ENCODE measurements at places on chromosomes 4 and X.

DNA sequence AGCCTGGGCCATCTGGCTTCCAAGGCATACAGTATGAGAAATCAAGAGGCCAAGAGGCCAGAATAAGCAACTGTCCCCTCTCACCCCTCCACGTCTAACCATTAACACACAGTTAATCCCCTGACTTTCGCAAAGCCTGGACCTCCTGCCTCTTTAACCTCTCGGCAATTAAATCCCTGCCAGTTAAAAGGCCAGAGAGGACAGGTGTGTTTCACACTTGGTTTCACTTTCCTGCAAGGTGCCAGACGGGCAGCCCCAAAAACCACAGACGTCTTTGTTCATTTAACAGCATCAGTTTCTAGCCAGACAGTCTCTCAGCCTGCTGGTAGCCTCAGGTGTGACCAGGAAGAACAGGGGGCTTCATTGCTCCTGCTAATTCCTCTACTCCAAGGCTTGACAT, 91.1 kb upstream of the KIT start:
- DNase-seq, result no peak

DNA sequence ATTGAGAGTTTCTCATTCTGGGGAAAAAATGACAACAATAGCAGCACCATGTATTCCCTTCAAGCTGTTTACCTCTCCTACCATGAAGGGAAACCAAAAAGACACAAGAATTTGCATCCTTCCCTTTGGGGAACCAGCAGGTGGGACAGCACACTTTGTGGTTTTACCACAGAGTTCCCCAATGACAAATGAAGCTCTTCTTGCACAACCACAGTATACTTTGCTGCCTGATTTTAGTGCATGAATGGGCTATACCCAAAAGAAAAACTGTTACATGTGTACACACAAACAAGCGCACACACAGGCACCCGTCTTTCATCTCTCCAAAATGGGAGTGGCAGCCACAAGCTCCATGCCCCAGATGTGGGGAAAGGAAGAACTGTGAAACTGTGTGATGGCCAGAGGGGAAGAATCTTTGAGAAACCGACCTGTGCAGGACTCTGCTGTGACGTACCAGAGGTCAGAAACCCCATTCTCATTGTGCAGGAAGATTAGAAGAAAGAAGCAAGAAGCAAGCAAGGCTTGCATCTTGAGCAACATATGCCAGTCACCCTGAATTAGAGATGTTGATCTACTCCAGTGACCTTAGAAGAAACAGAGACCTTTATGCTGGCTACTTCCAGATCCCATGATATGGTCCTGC, 2.7 kb upstream of the MAML3 start:
- DNase-seq, result no peak

DNA sequence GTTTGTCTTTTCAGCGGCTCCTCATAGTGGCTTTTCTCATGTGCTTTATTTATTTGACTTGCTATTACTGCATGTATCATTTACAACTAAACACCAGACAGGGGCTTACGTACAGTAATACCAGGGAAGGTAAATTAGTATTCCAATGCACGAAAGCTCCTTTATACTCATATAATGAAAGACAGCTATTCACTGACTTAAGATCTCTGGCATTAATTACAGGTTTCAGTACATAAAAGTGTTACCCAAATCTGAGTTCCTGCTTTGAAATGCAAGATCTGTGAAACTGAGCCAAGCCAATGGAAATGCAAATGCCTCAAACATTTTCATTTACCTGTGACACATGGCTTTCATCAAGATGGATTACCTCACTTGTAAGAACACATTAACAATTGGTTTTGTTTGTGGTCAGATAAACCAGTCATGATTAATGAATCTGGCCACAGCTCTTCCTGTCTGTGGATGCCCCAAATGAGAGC, 107.2 kb downstream of the ANAPC4 start:
- no peak for DNase-seq

- no peak for DNase-seq
Observed at GRCh38 chr4:31649878-31650277, 929.7 kb downstream of the PCDH7 start.

DNA sequence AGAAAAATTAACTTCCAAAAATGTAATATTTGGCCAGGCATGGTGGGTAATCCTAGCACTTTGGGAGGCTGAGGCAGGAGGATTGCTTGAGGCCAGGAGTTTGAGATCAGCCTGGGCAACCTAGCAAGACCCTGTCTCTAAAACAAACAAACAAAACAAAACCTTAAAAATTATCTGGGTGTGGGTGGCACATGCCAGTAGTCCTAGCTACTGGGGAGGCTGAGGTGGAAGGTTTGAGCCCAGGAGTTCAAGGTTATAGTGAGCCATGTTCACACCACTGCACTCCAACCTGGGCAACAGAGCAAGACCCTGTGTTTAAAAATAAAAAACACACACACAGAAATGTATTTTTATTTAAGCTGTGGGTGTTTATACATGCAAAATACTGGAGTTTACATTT, 12.0 kb downstream of the FAM120C start:
- DNase-seq, result no peak

- no peak for DNase-seq
Observed at GRCh38 chr4:87819281-87819919, 13.4 kb upstream of the MEPE start.

DNA sequence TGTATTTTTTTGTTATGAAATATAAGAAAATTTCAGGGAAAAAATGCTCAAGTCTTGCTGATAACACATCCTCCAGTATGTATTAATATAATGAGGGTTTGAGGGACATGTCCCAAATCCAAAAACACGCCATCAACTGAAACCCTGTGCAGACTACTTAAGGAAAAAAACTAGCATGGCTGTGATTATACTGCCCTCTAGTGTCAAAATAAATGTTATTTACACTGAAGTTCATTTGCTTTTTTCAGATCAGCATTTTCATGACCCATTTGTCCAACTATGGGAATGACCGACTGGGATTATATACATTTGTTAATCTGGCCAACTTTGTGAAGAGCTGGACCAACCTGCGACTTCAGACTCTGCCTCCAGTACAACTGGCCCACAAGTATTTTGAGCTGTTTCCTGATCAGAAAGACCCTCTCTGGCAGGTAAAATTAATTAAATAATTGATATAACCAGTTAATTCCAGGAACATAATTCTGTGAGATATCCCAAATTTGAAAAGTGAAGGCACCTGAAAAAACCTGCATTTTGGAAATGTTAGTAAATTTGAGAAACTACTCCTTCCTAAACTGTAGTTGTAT, 128.5 kb downstream of the PRSS12 start:
- no peak for DNase-seq

DNA sequence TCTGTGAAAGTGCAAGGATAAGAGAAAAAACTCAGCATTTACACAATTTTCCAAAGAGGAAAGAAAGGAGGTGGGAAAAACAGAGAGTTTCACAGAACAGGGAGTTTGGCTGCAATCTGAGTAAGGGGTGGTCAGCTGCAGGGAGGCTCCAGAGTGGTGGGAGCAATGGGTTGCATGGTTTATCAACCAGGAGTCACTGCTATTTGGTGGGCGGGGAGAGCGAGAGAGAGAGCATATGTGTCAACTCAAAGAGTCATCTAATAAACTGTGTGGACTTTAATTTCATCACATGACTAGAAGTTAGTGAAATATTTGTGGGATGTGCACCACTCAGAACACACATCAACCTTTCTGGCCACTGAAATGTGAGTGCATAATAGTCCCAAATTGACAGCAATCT, 94.6 kb downstream of the FAM13A start:
- no peak for DNase-seq

DNA sequence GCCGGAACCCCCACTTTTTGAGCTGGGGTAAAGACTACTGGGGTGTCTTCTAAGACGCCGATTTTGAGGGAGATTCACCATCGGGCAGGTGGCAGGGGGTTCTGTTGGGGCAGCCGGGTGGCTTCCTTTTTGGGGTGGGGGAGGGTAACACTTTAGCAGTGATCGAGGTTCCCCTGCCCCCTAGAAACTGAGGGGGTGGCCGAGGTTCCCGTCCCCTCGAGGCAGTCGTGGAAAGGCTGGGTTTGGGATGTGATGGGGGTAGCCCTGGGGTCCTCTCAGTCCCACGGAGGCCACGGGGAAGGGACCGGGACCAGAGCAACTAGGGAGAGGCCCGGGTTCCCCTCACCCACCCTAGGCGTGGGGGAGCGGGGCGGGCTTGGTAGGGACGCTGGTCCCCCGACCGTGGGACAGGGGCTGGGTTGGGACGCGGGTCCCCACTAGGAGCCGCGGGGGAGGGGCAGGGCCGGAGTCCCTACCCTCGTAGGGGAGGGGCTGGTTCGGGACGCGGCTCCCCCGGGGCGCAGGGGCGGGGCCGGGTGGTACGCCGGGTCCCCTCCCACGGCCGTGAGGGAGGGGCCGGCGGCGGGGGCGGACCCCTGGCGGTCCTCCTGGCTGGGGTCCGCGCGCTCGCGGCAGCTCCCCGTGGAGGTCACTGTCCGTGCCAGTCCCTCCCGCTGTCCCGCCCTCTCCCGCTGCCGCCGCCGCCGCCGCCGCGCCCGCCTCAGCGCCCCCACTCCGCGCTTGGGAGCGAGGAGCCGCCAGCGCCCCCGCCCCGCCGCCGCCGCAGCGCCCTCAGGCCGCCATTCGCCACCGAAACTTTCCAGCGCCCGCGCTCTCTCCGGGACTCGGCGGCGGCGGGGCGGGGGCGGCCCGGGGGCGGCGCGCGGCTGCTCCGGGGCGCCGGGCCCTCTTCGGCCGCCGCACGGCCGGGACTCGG, at the start of gene TBL1X:
TBL1X (plus strand) TSS at position 624 of the 937 bp plus-strand sequence. CDS start 188,529 bp downstream, outside the sequence.
- DNase-seq, result peak; percentile 44

GRCh38 chr4:22875587-22876257, 183.0 kb downstream of the GBA3 start:
- no peak for DNase-seq

DNA sequence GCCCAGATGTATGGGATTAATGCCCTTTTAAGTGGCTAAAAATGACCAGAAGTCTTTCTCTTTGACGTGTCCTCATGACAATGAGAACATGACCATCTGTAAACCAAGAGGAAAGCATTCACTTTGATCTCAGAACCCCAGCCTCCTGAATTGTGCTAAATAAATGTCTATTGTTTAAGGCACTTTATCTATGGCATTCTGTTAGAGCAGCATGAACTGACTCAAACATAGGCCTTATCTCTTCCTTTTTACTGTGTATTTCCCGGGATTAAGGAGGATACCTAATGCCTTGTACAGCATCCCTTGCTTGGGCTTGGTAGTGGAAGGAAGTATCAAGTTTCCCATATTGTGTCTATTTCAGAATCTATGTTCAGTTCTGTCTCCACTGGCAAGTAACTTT, 47.2 kb upstream of the HS3ST1 start:
- DNase-seq, result no peak

DNA sequence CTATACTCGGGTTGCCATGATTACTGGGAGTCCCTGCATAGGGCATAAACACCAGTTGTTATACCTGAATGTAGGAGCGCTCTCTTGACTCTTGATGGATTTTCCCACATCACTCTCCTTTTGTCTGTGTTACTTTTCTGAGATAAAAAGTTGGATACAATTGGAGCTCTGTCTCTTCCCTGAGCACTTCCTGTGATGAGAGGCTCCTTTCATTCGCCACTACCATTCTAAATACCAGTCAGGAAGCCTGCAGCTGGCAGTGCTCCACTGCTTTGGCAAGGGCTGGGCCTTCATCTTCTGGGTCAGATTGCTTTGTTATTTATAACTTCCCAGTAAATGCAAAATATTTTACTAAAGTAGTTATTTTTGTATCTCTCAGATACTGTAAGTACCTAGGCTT, 13.9 kb downstream of the TCEANC start:
- DNase-seq, result no peak

GRCh38 chr4:71553605-71554004, 214.8 kb downstream of the SLC4A4 start:
- DNase-seq, result no peak

GRCh38 chr4:163091685-163092034, 75.0 kb downstream of the NAF1 start:
- DNase-seq, result no peak

DNA sequence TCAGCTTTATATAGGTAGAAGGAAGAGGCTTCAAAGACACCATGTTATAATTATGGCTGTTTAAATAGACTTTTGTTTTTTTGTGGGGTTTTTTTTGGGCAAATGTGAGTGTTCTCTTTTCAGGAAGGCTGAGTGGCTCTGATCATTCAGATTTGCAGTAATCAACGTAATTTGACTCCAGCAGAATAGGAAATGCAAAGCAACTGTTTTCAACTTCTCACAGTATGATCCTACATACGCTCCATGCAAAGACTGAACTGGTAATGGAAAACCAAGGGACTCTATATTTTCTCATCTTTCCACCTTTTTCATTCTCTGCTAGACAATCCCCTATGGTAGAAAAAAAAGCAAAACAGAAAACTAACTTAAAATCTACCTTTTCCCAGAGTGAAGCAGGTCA, 10.8 kb downstream of the ADH1B start:
- DNase-seq, result no peak

GRCh38 chrX:105483011-105483410, 262.5 kb upstream of the TEX13A start:
- DNase-seq, result no peak

GRCh38 chr4:38523054-38523453, 140.9 kb upstream of the KLF3 start:
- no peak for DNase-seq

GRCh38 chrX:261167-261918, 19.8 kb upstream of the PLCXD1 start:
- no peak for DNase-seq

- no peak for DNase-seq
Observed at GRCh38 chrX:19448077-19448476, 67.2 kb downstream of the MAP3K15 start.

- DNase-seq, result no peak
Observed at GRCh38 chr4:43233321-43233720, 340.8 kb downstream of the GRXCR1 start.

- DNase-seq, result peak; percentile 49
Observed at GRCh38 chrX:124217304-124218251, 114.9 kb upstream of the TEX13D start.

GRCh38 chrX:55088795-55089489, at the start of gene PAGE2:
TSS of gene PAGE2 (plus strand) at chrX:55089018. CDS start at chrX:55090021, 1,003 bp downstream.
- DNase-seq, result no peak

DNA sequence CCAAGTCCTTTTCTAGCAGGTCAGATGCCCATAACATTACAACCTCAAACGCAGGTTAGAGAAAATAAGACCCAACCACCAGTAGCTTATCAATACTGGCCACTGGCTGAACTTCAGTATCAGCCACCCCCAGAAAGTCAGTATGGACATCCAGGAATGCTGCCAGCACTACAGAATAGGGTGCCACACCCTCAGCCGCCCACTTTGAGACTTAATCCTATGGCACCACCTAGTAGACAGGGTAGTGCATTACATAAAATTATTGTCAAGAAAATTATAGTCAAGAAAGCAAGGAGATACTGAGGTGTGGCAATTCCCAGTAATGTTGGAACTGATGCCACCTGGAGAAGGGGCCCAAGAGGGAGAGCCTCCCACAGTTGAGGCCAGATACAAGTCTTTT, 19.9 kb upstream of the TRIM61 start:
- no peak for DNase-seq

DNA sequence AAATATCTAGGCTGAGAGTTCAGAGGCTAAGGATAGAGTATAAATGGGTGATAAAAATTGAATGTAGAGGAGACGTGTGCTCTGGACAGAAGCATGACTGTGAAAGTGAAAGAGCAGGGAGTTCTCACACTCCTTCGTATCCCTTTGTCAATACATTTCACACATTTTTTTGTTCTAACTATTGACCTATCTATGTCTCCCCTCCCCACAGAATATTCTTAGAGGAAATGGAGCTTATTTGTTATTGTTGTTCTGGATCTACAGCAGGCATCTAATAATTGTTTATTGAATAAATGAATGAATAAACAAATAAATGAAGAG, 57.6 kb downstream of the ENPEP start:
- DNase-seq, result no peak

- no peak for DNase-seq
Observed at GRCh38 chr4:174503079-174503715, 19.1 kb downstream of the HPGD start.

- DNase-seq, result no peak
Observed at GRCh38 chr4:24973404-24973746, 57.4 kb downstream of the LGI2 start.

All from stimulated activated CD4-positive, alpha-beta T cell treated with anti-CD3 and anti-CD28 coated beads, Interleukin-1b, Interleukin-23, amount 100 ng/mL, for 4 hours (primary cell).